Stimulated activated CD8-positive, alpha-beta memory T cell treated with anti-CD3 and anti-CD28 coated beads, Interleukin-15, amount 100 ng/mL, for 48 hours (primary cell): ENCODE measurements at places on chromosomes 4 and X.

DNA sequence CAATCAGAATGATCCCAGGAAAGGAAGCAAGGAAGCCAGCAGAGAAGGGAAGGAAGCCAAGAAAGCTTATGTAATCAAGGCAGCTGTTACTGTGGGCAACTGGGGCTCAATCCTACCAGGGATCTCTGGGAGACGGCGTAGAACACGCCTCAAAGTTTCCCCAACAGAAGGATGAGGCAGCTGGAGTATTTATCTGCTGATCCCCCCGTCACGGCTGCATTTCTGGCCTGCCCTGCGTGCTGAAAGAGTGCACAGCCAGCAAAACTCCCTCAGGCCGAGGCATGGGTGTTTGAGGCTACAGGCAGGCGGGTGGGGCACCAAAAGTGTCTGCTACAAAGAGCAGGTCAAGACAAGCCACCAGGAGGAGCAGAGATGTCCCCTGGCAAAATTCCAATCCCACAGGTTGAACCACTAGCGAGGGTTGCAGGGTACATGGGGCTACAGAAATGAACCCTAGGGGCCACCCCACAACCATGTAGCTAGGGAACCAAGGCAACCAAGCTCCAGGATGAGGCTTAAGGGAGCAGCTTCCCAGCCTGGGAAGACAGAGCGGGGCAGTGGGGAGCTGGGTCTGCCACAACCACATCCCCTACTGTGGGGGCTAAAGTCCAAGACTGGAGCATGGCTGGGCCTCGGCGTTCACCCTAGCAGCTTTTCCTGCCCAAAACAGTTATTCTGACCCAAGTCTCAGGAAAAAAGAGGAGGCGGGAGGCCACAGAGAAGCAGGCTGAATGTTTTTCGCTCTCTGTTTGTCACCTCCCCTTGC, 113.4 kb downstream of the BCOR start:
- no peak for DNase-seq

- no peak for DNase-seq
These were observed 48.2 kb upstream of the SLIT2 start for GRCh38 chr4:20203508-20203907.

DNA sequence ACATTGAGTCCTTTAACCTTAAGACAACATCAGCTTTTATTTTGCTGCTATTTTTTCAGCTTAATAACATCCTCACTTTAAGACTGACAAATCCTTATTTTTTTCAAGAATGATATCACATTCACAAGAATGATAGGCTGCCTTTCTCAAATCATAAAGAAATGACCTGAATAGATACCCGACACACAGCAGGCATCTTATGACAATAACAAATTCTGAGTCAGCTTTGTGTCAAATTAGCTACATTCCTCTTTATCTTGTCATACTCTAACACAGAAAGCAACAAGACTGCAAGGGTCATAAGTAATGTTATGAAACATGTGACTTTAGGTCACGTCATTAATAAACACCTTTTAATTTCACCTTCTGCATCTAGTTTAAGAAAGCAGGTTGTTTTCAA, 2387.6 kb downstream of the PCDH7 start:
- DNase-seq: no peak

- DNase-seq: no peak
These were observed 2163.0 kb upstream of the AGA start for GRCh38 chr4:179605196-179605595.
